EH (cell line): ENCODE measurements at places on chromosomes 7 and 10.

GRCh38 chr10:63503395-63503794, 17.8 kb upstream of the REEP3 start:
- no peak for DNase-seq

DNA sequence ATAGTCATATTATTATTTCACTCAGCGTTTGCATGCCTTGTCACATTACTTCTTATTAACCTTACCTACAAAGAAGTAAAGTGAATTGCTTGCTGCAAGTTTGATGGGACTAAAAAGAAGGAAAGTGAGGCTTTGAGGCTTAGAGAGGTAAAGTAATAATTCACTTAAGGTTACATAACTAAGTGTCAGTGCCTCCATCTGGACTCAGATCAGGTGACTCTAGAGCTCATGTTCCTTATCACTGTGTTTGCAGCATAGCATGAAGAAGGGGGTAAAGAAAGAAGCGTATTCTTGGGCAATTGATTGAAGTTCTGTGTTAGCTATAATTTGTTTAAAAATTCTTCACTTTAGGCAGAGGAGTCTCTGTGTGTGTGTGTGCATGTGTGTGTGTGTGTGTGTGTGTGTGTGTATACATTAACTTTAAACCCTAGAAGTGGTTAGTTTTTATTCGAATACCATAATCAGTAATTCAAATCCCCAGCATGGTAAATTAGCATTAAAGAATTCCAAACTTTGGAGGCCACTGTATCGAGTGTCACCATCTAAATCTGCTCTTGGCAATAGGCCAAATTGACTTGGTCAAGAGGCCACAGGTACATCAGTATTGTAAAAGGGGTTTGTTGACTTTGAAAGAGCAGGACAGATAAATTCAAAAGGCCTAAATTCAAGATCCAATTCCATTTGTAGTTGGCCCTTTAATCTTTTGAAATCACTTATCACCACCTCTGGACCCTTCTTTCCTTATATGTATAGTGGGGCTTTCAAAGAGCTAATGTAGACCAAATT, 2.2 kb upstream of the PON3 start:
- DNase-seq, result no peak

DNA sequence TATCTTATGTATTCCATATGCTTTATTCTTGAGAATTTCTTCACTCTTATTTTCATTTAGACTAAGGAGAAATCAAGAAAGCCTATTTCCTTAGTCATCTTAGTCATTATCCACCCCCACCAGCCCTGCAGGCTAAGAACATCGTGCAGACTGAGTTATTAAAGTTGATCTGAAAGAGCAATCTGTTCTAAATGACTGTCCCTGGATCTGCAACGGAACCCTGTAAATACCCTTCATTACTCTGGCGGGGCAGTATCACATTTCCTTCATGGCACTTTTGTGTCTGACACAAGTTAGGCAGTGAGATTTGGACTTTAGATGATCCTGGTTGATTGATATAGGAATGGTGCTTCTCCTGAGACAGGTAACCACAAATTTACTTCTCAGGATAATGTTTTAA, 3.5 kb upstream of the MYPN start:
- DNase-seq, result peak; percentile 93

DNA sequence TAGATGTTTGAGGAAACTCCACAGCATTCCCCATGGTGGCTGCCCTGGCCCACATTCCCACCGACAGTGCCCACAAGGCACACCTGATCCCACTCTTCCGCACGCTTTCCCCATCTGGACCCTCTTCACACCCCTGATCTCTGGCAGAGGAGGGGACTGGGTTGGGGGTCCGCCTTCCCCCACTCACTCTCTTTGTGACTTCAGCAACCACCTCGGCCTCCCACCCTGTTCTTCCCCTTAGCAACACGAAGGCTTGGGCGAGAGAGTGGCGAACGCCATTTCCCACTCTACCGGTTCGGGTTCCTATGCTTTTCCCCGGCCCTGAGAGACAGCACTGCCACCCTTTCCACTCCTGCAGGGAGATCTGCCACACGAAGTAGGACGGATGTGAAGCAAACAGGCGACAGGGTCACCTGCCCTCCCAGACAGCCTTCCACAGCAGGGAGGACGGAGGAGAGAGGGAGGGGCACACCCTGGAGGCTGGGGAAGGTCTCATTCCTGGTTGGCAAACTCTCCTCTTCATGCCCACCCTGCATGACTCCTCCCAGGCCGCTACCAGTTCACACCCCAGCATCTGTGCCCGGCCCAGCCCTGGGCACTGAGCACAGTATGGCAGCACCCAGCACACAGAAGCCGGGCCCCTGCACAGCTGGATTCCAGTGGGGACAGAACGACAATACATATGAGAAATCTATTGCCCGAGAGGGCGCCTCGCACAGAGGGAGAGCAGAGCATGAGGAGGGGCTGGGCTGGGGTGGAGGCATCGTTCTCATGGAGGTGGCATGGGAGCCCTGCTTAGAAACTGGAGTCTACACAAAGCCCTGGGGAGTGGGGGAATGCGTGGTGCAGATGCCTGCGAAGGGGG, 93.5 kb downstream of the PAXIP1 start:
- no peak for DNase-seq

- DNase-seq, result no peak
Observed at GRCh38 chr7:9796241-9796640, 1177.4 kb upstream of the PHF14 start.

DNA sequence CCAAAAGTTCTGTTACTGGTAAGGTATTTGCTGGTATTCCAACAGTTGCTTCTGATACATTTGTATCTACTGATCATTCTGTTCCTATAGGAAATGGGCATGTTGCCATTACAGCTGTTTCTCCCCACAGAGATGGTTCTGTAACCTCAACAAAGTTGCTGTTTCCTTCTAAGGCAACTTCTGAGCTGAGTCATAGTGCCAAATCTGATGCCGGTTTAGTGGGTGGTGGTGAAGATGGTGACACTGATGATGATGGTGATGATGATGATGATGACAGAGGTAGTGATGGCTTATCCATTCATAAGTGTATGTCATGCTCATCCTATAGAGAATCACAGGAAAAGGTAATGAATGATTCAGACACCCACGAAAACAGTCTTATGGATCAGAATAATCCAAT, 131.0 kb downstream of the AASS start:
- DNase-seq, result no peak

DNA sequence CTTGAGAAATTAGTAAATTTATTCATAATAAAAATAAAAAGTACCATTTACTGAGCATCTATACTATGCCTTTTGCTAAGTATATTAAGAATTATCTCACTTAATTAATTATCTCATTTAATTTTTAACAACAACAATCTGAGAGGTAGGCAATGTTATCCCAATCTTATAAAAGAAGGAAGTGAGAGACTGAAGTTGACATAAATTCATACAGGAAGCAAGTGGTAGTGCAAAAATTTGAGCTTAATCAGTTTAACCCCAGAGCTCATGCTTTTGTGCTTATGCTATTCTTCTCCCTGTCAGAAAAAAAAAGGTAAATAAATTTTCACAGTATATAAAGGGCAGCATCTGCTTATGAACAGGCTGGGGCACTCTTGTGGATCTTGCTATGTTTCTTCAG, 2.7 kb upstream of the LIPF start:
- no peak for DNase-seq

DNA sequence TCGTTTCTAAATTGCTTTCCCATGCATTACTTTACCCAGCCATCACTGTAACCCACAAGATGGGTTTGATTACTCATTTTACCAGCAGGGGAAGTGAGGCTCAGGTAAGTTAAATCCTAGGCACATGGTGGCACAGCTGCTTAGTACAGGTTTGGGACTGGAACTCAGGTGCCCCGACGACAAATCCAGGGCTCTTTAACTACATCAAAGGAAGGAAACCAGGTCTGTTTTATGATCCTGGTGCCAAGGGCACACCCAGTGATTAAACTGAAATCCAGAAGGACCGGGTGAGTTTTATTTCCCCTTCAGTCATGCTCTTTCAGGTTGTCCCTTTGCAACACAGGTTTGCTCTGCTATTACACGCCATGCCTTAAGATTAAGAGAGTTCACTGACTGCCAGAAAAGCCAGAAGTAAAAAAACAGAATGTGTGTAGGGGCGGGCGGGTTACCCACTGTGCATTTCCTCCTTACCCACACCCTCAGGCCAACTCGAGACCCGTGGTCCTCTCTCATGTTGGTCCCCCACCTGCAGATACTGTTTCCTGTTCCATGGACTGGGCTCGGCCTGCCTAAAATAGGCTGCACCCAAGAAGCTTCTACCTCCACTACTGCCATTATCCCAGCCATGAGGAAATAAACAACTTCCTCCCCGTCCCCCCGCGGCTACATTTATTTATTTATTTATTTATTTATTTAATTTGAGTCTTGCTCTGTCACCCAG, 55.1 kb upstream of the KDM7A start:
- DNase-seq, result no peak
